ENCODE measurements at places on chromosomes 6 and 20.

DNA sequence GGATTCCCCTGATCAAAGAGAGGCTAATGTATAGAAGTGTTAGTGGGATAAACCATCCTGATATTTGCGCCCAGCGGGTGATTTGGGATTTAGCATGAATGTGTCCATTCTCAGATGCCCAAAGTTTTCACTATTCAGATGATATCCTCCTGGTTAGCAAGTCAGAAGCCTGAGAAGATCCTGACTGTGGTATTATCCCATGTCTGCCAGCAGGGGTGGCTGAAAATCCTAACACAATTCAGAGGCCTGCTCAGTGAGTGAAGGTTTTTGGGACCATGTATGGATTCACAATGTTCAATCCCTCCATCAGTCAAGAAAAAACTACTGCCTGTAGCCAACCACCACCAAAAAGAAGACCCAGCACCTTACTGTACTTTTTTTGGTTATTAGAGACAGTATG lies 34.1 kb upstream of the SPACA1 start:
- no peak for DNase-seq

GRCh38 chr20:22515264-22515663 lies 69.1 kb downstream of the FOXA2 start:
- DNase-seq = no peak

- no peak for DNase-seq
These were observed 257.3 kb upstream of the FOXQ1 start for GRCh38 chr6:1054653-1055014.

- DNase-seq = no peak
These were observed 23.0 kb downstream of the SLC23A2 start for GRCh38 chr20:4978050-4978918.

- no peak for DNase-seq
These were observed 35.1 kb upstream of the DTNBP1 start for GRCh38 chr6:15697895-15698294.

GRCh38 chr6:42419490-42420280 lies 32.0 kb downstream of the TRERF1 start:
- no peak for DNase-seq

DNA sequence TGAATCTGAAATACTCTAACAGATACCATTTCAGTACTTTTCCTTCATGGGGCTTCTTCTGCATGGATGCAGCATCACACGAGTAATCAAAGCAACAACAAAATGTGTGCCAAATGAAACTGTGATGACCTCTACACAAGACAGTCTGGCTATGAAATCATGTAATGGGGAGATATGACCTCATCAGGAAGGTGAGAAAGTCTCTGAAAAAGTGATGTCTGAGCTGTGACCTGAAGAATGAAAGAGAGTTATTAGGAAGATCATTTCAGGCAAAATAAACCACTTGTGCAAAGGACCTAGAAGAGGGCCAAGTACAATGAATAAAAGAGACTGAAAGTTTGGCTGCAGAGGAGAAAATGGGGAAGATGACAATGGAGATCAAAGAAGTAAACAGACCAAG lies 182.8 kb downstream of the PTPRK start:
- DNase-seq = no peak

DNA sequence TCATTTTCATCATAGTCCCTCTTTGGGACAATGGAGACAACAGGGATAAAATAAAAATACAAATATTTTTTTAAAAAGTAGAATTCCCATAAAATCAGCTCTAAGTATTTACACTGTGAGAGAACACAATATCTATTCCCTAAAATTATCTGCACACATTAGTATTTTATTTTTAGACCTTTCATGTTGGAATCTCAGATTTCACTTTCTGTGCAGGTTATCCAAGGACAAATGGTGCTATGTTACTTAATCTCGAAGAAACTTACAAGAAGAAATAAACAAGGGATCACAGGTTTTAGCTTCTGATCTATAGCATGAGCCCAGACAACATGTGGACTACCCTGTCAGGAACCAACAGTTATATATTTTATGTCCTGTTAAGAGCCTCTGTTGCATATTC lies 23.0 kb upstream of the LYRM2 start:
- no peak for DNase-seq

DNA sequence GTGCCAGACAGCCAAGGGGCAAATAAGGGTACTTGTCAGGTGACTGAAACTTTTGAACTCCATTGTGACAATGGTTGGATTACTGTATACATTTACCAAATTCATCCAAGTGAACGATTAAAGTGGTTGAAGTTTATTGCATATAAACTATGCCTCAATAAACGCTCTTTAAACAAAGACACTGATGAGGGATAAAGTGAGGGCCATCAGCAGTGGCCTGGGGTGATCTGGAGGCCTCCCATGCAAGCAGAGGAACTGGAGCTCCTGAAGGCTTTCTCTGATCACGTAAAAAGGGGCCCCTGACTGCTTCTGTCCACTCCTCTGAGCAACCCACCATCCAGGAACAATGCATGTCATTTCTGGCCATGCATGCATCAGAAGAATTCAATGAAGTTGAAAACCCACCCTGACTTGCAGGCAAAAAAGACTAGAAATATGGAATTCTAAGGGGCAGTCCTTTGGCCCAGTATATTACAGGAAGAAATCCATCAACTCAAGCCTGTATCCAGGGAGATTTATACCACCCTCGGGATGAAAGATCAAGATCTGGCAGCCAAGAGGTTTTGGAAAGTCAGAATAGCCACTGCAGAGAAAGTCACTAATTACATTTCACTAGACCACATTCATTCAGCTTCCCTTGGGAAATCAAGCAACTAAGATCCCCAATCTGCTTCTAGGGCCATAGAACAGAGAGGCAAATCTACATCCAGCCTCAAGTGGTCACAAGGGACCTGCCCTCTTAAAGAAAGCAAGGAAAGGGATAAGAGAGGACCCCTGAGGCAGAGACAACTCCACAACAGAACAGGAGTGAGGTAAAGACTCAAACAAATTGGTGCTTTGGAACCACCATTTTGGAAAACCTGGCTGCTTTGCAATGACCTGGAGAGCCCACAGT lies 31.7 kb upstream of the RAB22A start:
- no peak for DNase-seq
